ENCODE measurements at places on chromosomes 7 and 10.

DNA sequence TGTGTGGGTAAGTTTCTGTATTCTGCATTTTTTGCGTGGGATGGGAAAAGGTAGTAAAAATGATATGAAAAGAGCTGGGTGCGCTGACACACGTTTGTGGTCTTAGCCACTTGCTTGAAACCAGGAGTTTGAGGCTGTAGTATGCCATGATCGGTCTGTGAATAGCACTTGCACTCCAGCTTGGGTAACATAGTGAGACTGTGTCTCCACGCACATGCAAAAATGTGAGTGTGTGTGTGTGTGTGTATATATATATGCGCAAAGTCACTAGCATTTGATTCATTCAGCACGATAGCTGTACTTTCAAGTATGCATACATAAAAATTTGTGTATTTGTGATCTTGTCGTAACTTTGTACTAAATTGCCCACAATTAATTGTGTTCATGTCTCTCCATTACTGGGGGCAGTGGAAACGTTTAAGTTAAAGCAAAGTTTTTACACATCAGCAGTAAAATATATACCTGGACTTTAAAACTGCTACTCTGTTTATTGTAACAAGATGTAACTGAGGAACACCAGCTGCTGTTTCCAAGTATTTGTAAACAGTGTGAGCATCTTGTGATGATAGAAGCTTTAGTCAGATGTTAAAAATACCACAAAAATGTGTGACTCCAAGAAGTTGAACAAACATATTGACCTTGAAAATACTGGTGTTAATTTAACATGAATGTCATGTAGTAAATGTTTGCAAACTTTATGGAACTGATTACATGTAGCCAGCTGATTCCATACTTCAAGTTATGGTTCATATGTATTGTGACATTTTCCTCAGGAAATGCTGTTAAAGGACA is 1.6 kb downstream of the ZRANB1 start:
- no peak for DNase-seq

GRCh38 chr7:93402944-93403343 is 170.8 kb downstream of the VPS50 start:
- DNase-seq, result no peak

- DNase-seq, result no peak
Observed at GRCh38 chr7:155108144-155108901, 38.2 kb downstream of the HTR5A start.

DNA sequence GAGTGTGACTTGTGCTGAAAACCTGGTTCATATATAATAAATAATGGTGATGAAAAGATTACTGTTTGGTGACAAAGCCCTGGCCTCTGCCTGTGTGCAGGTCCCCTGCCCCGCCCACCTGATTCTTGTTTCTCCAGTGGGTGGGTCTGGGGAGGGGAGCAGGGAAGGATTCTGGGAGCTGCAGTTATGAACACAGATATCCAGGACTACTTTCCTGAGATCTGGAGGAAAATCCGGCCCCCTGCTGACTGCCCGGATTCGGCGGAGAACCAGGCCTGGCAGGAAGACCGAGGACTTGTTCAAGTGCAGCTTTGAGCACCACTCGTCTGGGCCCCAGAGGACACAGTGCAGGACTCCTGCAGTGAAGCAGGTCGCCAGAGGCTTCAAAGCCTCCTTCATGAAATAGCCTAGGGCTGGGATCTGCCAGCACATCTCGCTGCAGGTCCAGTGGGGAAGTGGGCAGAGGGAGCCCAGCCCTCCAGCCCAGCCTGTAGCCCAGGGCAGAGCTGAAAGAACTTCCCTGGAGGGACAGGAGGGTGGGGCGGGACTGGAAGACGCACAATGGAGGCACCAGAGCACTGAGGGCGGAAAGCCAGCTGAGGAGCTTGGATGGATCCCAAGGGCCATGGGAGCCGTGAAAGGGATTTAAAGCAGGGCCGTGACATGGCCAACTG is 7.0 kb downstream of the ATP6V0E2 start:
- DNase-seq, result no peak

GRCh38 chr10:14801723-14802122 is 27.0 kb upstream of the FAM107B start:
- no peak for DNase-seq

Measured in activated CD4-positive, alpha-beta memory T cell treated with anti-CD3 and anti-CD28 coated beads, Interleukin-2, amount 10 ng/mL, durations not matched to agents 7 days and 5 days (primary cell).